Posterior vena cava (tissue), 2 donors: ENCODE measurements at places on chromosomes 6 and 20. TPM values are rescaled to one million over a fixed set of nuclear protein-coding genes. Genes with fewer than 3 reads are reported as not detected.

CD109 gene
- total RNA-seq = 20.4 TPM

COL12A1 gene
- 222 TPM for total RNA-seq

ARG1 gene
- 1.8 TPM for total RNA-seq

HLA-DOB gene
- 0.19 TPM for total RNA-seq

CLDN20 gene
- not detected for total RNA-seq

IMPG1 gene
- total RNA-seq = not detected

MAP7 gene
- 2.7 TPM for total RNA-seq

TPX2 gene
- total RNA-seq = 0.88 TPM

IL20RA gene
- 0.19 TPM for total RNA-seq

CST2 gene
- total RNA-seq = 1.2 TPM

CFB gene
- 83.3 TPM for total RNA-seq

SALL4 gene
- not detected for total RNA-seq

ARFRP1 gene
- 38.1 TPM for total RNA-seq

BPIFB2 gene
- not detected for total RNA-seq

PPIL6 gene
- 1.9 TPM for total RNA-seq

PLN gene
- total RNA-seq = 234 TPM

CD24 gene
- total RNA-seq = 7.1 TPM

ABHD16A gene
- total RNA-seq = 38.3 TPM

RAB44 gene
- total RNA-seq = 0.42 TPM

ULBP1 gene
- total RNA-seq = 0.19 TPM

LRRN4 gene
- 0.10 TPM for total RNA-seq

PAX1 gene
- total RNA-seq = not detected

KIAA1755 gene
- total RNA-seq = 12.9 TPM

SGK2 gene
- total RNA-seq = 0.76 TPM

LINC00237 gene
- total RNA-seq = not detected

STMND1 gene
- not detected for total RNA-seq

IRAK1BP1 gene
- total RNA-seq = 5.6 TPM

GDAP1L1 gene
- total RNA-seq = not detected

ABHD12 gene
- 32.7 TPM for total RNA-seq

HLA-DMA gene
- total RNA-seq = 16.1 TPM

ERVFRD-1 gene
- 0.05 TPM for total RNA-seq

SYCP2 gene
- 0.97 TPM for total RNA-seq

MOCS3 gene
- 3.5 TPM for total RNA-seq

ARFGEF3 gene
- total RNA-seq = 1.3 TPM

ATP6V1G2 gene
- total RNA-seq = 0.43 TPM

NFATC2 gene
- total RNA-seq = 4.4 TPM

CST4 gene
- total RNA-seq = not detected

DACT2 gene
- total RNA-seq = 0.24 TPM

C20orf144 gene
- not detected for total RNA-seq

RSPH4A gene
- 0.71 TPM for total RNA-seq

SCUBE3 gene
- 50.1 TPM for total RNA-seq

NSFL1C gene
- total RNA-seq = 58.7 TPM

SLC35D3 gene
- not detected for total RNA-seq

AK9 gene
- total RNA-seq = 8.1 TPM

SYNDIG1 gene
- total RNA-seq = 11.3 TPM

IPCEF1 gene
- 3.7 TPM for total RNA-seq

BANF2 gene
- not detected for total RNA-seq

UNC93A gene
- not detected for total RNA-seq

CST7 gene
- total RNA-seq = 3.4 TPM

L3MBTL3 gene
- total RNA-seq = 10.5 TPM

CALHM4 gene
- not detected for total RNA-seq

SMOC2 gene
- 77.6 TPM for total RNA-seq
